IPS-NIHi11 (cell line): ENCODE measurements at places on chromosomes 3 and 15.

DNA sequence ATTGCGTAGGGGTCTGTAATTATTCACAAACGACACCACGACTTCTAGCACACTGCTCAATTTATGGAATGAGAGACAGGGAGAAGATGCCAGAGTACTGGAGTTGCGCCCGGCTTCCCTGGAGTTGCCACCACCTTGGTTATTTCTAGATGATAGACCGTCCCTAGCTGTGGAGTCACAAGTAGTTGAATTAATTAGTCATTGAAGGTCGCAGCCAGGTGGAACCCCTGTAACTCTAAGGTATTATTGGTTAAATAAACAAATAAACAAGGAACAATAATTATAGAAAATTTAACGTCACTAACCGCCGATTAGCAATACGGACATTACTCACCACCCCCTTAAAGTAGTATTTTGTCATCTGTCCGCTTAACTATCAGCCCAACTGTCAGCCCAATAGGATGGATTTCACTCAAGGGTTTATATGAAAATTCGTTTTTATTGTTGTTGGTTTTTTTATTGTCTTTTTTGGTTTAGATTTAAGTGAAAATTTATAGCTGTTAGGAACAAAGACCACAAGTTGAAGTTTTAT lies 911 bp upstream of the AZI2 start:
- no peak for DNase-seq

DNA sequence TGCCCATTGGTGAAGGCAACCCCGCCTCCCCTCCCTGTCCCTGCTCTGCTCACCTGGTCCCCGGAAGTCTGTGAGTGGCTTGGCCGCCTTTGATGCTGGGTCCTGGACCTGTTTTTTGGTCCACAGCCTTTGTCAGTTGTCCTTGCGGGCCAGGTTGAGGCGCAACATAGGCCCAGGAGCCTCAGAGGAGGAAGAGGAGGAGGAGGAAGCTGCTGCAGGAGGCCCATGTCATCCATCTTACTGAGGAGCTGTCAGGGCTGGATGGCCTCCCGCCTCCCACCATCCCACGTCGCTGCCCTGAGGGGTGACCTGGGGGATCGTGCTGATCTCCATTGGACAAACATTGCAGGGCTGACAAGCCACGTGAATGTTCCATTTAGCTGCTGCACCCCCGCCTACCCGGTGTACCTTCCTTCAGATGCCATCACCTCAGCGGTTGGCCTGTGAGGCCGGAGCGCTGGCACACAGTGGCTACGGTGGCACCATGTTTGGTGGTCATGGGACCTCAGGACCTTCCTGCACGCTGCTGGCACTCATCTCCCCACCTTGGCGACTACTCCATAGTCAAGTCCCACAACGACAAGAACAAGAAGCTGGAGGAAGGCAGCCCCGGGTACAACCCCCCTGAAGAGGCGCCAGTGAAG lies 106.3 kb downstream of the SMAD6 start:
- no peak for DNase-seq

- peak; percentile 17 for DNase-seq
Observed at GRCh38 chr15:76793162-76793561, 112.0 kb downstream of the SCAPER start.

DNA sequence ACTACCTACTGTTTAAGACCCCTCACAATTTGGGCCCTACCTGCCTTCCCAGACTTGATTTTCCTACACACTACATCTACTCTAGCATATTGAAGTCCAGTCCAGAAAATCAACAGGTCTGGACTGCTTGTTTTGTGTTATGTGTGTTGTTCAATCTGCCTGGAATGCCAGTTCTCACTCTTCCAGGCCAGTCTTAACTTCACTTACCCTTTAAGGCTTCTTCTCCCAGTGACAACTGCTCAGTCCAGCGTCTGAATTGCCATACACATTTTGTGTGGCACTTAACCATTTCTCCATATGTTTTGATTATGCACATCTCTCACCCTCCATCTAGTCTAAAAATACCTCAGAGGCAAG lies 1.1 kb downstream of the TICRR start:
- no peak for DNase-seq

DNA sequence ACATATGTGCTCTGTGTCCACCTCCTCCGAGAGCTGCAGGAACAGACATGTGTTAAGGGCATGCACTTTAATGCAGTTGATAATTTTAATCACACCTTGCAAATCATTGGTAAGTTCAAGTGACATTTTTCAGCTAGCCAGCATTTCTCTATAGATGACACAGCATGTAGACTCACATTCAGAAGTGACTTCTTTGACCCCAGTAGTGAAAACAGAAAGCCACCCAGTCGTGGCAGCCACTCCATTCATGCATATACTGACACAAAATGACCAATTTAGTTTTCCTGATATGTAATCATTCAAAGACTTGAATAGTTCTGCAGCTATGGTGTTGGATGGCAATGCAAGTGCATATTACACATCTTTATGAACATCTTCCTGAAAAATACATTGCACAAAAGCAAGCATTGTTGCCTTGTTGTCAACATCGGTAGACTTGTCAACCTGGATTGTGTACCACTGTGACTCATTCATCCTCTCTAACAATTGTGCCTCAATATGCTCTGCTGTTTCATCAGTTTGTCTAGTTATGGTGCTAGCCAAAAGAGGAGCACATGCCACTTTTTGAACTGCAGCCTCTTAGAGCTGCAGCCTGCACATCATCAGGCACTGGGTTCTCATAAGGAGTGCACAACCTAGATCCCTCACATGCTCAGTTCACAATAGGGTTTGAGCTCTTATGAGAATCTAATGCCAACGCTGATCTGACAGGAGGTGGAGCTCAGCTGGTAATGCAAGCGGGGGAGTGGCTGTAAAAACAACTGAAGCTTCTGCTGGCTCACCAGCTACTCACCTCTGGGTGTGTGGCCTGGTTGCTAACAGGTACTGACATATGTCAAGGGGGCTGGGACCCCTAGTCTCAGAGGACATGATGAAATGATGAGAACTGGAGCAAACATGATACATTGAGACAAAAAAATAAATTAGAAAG lies 622.0 kb downstream of the PYDC2 start:
- no peak for DNase-seq

- no peak for DNase-seq
Observed at GRCh38 chr3:180267202-180267843, 230.6 kb upstream of the PEX5L start.
